ENCODE measurements at places on chromosomes 13 and 19.
A peak's percentile ranks its signal among the peaks of the same experiment; 100 is the strongest.

GRCh38 chr13:94296471-94296870 lies 183.0 kb downstream of the DCT start:
- DNase-seq = no peak

- no peak for DNase-seq
Observed at GRCh38 chr13:27978301-27978968, 9.3 kb upstream of the CDX2 start.

DNA sequence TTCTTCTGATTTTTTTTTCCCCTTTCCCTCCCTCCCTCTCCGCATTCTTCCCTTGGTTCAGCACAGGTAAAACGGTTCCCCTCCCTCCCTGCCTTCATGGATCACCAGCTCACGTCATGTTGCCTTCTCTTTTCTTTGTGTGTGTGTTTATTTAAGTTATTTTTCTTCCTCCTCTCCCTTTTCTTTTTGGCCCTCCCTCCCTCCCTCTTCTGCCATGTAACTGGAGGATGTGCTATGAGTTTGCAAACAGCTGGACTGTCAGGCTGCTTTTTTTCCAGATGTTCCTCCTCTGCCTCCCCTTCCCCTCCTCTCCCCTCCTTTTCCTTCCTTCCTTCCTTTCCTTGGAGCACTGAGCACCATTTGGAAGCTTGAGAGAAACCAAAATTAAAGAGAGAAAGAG lies 2.0 kb downstream of the LENG9 start:
- DNase-seq = no peak

- DNase-seq = peak; percentile 33
Observed at GRCh38 chr19:12872941-12873890, 8.0 kb downstream of the DNASE2 start.

DNA sequence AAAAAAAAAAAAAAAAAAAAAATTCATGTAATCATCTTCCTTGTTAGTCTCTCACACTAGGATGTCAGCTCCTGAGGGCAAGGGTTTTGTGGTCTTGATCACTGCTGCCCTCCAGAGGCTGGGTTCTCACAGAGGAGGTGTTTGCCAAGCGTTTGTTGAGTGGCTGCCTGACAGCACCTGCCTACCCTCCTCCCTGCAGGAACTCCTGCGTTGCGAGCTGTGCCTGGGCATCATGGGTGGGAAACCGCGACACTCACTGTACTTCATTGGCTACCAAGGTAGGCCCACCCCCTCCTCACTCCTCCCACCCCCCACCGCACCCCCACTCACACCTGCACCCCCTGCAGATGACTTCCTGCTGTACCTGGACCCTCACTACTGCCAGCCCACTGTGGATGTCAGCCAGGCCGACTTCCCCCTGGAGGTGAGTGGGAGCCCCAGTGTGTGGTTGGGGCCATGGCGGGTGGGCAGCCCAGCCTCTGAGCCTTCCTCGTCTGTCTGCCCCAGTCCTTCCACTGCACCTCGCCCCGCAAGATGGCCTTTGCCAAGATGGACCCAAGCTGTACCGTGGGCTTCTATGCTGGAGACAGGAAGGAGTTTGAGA lies 8.1 kb downstream of the ATG4D start:
- no peak for DNase-seq

DNA sequence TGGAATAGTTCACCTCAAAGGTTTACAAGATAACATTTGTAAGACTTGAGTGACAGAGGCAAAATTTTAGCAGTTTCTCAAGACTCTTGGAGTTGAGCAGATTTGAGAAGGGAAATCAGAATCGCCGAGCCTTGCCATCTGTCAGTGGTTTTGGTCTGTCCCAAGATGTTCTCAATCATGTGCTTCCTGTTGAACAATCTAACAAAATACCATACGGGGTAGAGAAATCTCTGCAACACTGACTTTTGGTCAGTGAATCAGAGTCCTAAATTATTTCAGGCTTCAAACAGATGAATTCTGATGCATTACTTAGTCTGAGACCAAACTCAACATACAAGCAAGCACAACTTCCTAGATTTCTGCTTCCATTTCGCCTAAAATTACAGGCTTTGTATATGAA lies 3.8 kb downstream of the KCTD12 start:
- no peak for DNase-seq

GRCh38 chr19:54162241-54162805 lies 2.8 kb upstream of the LENG1 start:
- peak; percentile 63 for DNase-seq

- no peak for DNase-seq
Observed at GRCh38 chr19:49749055-49749716, 13.9 kb downstream of the TSKS start.

GRCh38 chr13:27053210-27053884 lies 118.3 kb downstream of the USP12 start:
- no peak for DNase-seq

GRCh38 chr19:435707-436412 lies 25.0 kb downstream of the SHC2 start:
- no peak for DNase-seq

DNA sequence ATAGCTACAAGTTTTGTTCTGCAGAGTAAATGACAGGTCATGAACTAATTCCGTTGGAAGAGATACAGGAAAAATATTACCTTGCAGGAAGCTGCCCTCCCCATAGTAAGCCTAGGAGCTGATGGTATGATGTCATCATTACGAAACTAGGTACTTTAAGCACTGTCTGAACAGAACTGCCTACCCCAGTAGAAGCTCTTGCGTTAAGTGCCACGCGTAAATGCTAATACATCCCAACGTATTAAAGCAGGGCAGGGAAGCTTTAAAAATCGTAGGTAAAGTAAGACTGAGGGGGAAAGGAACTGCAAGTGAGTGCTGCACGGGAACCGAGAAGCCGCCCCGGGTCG lies 572 bp downstream of the UGGT2 start:
- no peak for DNase-seq

GRCh38 chr19:50205681-50206138 lies 2.3 kb downstream of the MYH14 start:
- DNase-seq = no peak

DNA sequence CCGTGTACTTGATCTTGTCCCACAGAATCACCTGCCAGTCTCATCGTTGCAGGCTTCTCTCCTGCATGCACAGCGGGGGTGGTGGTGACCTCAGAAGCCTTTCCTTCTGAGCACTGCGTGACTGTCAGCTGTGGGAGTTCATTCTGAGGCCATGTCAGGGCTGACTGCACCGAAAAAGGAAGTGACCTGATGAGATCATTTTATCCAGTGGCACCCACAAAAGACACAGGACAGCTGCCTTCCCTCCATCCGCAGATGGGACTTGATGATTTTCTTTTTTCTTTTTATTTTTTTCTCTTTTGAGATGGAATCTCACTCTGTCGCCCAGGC lies 89.7 kb downstream of the RAB20 start:
- DNase-seq = no peak

- no peak for DNase-seq
Observed at GRCh38 chr19:17379221-17379631, 2.1 kb upstream of the PLVAP start.

GRCh38 chr13:46748300-46748699 lies 48.7 kb downstream of the ESD start:
- no peak for DNase-seq

DNA sequence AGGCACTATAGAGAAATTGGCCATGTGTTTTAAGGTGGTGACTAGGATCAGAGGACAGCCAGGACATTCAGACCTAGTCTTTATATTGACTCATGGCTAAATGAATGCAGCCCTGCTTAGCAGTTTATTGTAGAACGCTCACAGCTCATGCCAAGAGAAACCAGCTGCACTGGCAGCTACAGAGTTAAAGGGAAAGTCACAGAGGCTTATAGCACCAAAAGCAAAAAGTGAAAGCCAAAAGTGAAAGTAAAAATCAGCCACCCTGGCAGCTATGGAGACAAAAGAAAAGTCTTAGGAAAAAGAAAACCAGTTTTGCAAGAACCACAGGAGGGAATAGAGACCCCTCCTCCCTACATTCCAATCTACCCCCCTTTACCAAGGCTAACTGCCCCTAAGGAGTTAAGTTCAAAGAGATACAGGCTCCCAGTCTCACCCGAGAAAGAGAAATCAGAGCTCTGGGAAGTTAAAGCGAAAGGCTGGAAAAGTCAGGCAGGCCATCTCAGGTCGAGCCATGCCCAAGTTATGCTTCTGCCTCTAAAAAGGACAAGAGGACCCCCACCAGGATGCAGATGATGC lies 99.0 kb downstream of the ZNF429 start:
- DNase-seq = no peak

DNA sequence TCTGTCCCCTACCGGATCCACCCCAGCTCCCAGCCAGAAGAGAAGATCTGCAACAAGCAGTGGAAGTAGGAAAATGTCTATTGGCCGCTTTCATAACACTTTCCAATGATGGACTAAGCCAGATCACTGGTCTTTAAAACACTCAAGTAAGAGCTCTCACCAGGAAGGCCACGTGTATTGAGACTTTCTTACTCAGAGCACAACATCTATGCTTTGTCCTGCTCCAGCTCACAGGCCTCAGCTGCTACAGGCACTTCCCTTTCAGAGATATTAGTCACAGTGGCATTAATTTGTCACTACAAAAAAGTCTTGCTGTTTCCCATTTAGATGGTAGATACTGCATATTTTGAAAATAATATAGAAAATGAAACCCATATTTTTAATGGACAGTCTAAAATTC lies 164.2 kb downstream of the ABCC4 start:
- DNase-seq = no peak

- DNase-seq = no peak
Observed at GRCh38 chr19:498511-498891, 2.2 kb downstream of the MADCAM1 start.

DNA sequence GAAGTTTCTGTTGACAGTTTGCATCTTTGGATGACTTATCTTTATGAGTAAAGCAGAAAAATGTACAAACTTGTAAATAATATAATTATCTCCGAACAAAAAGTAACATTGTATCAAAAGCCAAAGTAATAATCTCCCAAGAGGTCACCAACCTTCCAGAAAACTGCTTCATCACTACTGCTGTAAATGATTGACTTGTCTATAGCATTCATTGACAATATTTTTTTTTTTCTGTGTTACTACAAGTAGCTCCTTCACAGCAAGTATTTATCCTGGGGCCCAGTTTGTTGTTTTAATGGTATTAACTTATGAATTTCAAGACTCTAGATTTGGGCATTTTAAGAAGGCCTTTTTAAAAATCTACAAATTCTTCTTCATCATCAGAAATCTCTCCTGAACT lies 242.4 kb downstream of the KLF12 start:
- DNase-seq = no peak

DNA sequence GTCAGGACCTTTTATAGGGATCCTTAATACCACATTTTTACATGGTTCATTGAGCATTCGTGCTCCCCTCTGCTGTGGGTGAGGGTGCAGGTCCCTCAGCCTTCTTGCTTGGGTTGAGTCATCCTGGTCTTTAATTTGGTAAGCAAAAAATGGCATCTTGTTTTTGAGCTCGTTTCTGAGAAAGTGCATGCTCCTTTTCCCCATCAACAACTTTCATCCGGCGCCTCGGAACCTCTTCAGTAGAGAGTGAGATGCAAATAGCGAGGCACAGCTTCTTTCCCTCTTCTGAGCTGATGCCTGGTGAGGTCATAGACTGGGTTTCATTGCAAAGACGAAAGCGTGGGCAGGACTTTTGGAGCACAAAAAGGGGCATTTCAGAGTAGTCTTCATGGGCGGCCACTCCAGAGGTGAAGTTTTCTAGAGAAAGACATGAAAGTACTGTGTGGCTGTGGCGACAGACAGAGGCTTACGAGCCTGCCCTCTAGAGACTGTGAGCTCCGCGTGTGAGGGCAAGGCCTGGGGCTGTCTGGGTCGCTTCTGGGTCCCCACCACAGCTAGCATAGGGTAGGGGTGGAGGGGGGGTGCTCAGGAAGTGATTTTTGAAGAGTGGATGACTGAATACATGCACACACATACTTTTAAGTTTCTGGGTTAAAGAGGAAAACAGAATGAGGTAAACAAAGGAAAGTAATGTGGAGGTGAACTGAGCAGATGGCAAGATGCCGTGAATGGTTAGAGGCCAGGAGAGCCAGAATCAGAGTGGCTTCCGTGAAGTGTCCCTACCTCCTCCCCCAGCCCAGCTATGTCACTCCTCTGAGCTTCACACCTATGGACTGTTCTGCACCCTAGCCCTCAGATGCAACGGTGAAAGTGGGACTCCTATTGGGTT lies 44.3 kb downstream of the BBC3 start:
- peak; percentile 67 for DNase-seq

- DNase-seq = no peak
Observed at GRCh38 chr13:111597618-111598017, 277.2 kb downstream of the TEX29 start.

DNA sequence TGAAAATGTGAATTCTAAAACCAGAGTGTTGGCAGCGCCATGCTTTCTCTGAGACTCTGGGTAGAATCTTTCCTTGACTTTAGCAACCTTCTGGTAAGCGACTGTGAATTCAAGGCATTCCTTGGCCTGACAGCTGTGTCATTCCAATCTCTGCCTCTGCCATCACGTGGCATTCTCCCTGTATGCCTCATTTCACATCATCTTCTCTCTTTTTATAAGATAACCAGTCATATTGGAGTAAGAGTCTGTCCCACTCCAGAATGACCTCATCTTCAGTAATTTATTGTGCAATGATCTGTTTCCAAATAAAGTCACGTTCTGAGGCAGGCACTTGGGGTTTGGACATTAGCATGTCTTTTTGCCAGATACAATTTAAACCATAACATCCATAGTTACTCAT lies 103.4 kb upstream of the POSTN start:
- DNase-seq = no peak

GRCh38 chr13:22126433-22127021 lies 455.7 kb downstream of the FGF9 start:
- no peak for DNase-seq

DNA sequence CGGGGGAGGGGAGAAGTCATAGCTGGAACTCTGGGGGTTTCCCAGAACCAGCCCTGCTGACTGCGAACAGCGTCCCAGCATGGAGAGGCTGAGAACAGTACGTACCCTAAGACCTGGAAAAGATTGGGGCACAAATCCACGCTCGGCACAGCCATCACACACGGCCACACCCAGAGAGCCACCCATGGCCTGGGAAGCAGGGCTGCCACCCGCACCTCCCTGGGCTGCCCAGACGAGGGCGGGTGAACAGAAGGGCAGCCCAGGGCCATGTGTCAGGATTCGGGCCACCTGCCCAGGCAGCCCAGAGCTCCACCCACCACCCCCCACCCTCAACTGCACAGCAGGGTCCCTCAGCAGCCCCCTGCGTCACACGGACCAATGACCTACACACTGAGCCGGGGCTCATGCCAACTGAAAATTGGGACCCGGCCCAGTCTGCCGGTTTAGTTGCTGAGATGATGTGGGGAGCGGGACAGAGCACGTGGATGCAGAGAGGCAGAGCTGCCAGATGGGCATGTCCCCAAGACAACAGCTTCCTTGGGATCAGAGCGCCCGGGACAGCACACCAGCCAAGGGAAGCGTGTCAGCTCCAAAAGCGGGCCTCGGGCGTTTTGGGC lies 8.5 kb downstream of the UBXN6 start:
- DNase-seq = no peak

GRCh38 chr13:39154041-39154440 lies 115.8 kb downstream of the NHLRC3 start:
- no peak for DNase-seq

GRCh38 chr13:67353031-67353430 lies 122.9 kb upstream of the PCDH9 start:
- DNase-seq = no peak

GRCh38 chr13:33184112-33184490 lies 101.5 kb downstream of the STARD13 start:
- DNase-seq = no peak

- no peak for DNase-seq
Observed at GRCh38 chr13:26198116-26198515, 24.0 kb downstream of the RNF6 start.

Data from activated T-helper 1 cell treated with Interleukin-2 at 50 U/mL for 16 hours (primary cell).